ENCODE measurements at places on chromosomes 1 and 21.

- DNase-seq: no peak
Observed at GRCh38 chr1:229864686-229865230, 202.3 kb upstream of the GALNT2 start.

- no peak for DNase-seq
Observed at GRCh38 chr1:9553736-9554144, 14.5 kb downstream of the SLC25A33 start.

GRCh38 chr21:8990326-8991087 lies 1530.9 kb upstream of the TPTE start:
- DNase-seq: no peak

DNA sequence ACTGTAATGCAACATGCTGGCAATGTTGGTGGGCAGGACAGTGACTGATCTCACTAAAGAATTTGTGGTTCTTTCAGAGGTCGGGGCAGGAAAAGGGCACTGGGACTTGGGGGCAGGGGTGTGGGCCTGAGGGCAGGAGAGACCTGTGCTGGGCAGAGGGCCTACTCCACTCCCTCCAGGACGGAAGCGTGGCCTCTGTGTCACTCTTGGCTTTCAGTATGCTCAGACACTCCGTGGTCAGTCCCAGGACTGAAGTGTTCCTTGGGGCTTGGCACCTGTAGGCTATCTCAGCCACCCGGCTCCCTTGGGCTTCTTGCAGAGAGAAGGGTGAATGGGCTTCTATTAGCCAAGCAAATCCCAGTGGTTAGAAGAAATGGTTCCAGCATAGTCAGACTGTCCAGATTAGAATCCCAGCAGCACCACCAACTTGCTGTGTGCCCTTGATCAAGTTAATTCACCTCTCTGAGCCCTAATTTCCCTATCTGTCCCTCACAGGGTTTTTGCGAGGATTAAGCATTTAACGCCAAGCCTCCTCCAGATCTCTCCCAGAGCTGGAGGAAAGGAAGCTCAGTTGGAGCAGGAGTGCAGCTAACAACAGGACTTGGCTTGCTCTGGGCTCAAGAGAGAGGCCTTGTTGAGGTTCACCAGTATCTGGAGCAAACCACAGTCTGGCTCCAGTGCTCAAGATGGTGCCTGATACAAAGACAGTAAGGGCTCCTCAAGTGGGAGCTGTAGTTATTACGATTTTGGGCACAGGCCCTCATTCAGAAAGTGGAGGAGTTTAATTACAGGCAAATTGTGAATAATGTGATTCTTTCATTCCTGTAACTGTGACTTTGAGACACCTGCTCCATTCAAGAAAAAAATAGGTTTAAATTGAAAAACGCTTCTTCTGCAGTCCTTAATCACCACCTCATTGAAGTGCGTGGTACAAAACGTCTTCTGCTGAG lies 57.7 kb upstream of the LRP8 start:
- no peak for DNase-seq

GRCh38 chr1:14767075-14767474 lies 168.6 kb downstream of the KAZN start:
- DNase-seq: no peak

DNA sequence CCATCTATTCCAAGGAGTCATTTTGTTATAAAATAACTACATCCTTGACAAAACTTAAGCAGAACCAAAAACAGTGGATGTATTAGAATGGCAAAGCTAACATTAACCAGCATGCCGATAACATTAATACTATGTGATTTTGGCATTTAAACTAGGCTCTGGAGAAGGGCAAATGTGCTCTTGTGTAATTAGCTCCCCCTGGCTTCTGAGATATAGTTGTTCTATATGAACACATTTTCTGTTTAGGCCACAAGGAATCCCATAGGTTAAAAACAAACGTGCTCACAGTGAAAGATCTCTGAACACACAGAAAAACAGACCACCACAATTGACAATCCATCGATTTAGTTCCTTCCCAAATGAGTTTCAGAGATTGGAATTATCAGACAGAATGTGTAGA lies 57.4 kb upstream of the TARS2 start:
- no peak for DNase-seq

GRCh38 chr1:229023651-229024300 lies 247.1 kb upstream of the RAB4A start:
- no peak for DNase-seq

DNA sequence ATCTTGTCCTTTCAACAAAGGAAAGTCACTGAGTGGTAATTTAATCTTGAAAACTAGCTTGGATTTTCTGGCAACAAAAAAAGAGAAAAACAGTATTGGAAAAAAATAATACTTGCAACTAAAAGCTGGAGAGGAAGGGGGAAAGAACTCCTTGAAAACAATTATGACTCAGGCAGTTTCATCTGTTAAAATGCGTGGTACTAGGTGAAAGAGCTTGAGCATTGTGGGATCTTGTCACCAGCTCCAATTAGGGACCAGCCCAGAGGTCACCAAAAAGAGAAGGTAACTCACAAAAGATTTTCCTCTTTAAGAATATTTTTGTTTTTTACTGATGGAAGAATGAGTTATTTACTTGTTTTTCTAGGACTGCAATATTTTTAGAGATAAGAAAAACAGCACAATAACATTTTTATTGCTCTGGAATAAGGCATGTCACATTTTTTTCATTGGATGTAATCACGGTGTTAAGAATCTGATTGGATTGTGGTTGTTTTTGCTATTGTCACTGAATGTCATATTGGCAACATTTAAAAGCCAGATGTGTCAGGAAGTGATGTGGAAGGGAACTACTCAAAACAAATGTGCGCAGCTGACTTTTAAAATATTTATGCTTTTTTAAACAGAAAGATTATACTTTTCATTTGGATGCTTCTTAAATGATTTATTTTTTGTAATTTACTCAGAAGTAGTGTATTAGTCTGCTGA lies 78.5 kb upstream of the ADAMTS5 start:
- no peak for DNase-seq

DNA sequence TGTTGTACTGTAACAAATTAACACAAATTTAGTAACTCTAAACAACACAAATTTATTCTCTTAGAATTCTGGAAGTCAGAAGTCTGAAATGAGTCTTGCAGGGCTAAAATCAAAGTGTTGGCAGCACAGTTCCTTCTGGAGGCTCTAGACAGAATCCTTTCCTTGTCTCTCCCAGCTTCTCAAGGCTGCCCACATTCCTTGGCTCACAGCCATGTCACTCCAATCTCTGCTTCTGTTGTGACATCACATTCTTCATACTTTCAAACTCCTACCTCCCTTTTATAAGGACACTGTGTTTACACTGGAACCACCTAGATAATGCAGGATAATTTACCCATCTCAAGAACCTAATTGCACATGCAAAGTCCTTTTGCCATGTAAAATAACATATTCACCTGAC lies 225.0 kb upstream of the PRMT6 start:
- DNase-seq: no peak

- no peak for DNase-seq
Observed at GRCh38 chr1:205636732-205637131, 4.9 kb upstream of the ELK4 start.

- DNase-seq: no peak
Observed at GRCh38 chr1:17218939-17219338, 14.0 kb downstream of the PADI1 start.

DNA sequence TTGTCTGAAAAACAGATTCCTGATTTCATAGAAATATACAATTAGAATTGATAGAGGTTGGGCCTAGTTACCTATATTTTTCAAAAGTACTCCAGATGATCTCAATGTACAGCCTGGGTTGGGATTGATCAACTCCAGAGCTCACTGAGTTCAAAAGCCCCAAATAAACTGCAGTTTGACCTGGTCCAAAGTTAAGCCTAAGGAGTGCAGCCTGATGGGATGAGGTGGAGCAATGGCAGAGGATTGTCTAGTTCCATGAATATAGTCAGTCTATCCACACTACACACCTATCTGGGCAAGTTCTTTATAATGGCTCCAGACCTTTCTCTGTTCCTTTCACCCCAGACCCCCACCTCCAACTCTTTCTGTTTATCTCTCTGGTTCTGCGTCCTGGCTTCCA lies 49.2 kb downstream of the C8A start:
- DNase-seq: no peak

- DNase-seq: no peak
Observed at GRCh38 chr1:23699280-23700179, 7.9 kb downstream of the RPL11 start.

Measured in activated naive CD4-positive, alpha-beta T cell (primary cell).